ENCODE measurements at places on chromosomes 11 and 22. TPM values are rescaled to one million over a fixed set of nuclear protein-coding genes. Genes with fewer than 3 reads are reported as not detected.

DNA sequence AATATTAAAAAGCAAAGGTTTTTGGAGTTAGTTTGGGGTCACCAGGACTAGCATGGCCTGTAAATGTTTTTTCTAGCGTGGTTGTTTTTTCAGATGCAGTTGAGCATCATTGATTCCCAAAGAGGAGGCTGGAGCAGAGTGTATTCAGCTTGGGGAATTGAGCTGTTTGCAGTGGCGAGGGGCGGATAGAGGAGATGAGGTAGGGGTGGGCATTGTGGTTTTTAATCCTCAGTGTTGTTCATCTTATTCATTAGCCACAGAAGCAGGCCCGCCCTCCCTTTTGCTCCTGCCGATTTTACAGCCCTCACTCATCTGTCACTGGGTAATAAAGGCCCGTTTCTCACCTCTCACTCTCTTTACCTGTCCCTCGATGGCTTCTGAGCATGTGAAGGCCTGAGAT lies 51.4 kb downstream of the NF2 start:
- no peak for DNase-seq

DNA sequence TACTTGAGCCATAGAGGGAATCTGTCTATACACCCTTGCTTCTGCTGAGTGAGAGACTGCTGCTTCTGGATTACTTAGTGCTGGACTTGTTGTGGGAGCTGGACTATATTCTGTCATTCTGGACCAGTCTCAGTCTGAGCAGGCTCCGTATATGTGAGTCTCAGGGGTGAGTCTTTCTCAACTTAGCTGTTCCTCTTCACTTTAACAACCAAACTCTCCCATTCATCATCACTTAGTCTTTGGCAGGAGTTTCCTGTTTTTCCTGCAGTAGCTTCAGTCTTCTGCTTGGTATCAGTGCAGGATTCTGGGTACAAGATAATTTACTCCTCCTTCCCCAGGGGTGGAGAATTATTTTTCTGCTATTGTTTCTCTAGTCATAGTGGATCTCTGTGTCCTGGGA lies 779.5 kb downstream of the METTL15 start:
- no peak for DNase-seq

Gene C11orf68
- 49.8 TPM for total RNA-seq

Gene ADAMTS15
- 0.44 TPM for total RNA-seq
